NCI-H1694 (cell line): ENCODE measurements at places on chromosomes 1 and 21.

DNA sequence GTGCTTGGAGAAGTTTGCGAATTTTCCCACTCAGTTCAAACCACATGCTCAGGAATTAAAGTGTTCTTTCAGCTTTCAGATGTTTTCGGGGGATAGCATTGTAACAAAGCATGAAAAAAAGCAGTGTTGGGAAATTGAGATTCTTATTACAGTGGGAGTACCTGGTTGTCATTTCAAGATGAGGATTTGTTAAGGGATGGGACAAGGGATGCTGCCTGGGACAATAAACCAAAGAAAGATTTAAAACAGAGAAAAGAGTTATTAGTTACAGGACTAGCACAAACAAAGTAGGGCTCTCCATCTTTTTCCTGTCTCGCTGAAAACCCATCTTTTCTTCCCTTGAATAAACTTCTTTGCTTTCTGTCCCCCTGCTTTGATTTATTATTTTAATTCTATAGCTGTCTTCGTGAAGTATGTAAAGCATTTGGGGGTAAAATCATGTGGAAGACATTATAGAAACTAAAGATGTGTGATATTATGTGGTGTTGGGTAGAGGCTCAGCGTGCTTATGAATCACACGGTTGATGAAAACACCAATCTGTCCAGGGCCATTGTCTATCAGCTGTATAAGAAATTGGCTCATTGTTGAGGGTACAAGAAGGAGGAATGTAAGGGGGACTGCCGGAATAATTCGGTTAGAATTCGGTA is 277.6 kb downstream of the KIF26B start:
- DNase-seq = no peak

- no peak for DNase-seq
Measured at GRCh38 chr1:6591222-6591621, 11.4 kb downstream of the ZBTB48 start.

GRCh38 chr1:151458802-151459330 is 428 bp downstream of the POGZ start:
- peak; percentile 42 for DNase-seq

DNA sequence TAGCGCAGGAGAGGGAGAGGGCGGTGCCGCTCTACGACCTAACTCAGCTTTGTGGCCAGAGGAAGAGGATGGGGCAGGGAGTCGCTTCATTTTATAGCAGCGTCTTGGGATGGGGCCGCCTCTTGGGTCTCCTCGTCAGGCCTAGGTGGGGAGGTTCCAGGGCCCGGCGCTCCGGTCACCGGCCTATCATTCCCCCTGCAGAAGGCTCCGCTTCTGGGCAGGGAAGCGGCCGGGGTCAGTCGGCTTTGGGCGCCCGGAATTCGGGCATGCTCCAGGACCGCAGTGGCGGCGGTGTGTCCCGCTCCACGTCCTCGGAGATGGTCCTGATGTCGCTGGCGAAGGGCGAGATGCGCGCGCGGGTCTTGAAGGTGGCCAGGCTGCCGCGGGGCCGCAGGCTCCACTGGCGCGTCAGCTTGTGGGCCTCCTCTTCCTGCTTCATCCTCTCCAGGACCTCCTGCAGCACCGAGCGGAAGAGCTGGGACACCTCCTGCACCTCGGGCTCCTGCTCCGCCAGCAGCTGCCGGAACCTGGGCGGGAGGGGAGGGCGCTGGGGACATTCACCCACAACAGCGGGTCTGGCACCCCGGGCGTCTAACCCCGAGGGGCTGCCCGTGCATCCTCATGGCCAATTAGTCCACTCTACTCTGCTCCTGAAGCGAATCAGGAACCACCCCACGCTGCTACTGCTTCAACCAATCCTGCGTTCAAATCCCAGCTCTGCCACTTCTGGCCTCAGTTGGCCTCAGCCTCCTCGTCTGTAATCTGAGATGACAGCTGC is 13.0 kb downstream of the RD3 start:
- DNase-seq = no peak

GRCh38 chr21:42312626-42313104 is 2.5 kb downstream of the TFF3 start:
- no peak for DNase-seq

DNA sequence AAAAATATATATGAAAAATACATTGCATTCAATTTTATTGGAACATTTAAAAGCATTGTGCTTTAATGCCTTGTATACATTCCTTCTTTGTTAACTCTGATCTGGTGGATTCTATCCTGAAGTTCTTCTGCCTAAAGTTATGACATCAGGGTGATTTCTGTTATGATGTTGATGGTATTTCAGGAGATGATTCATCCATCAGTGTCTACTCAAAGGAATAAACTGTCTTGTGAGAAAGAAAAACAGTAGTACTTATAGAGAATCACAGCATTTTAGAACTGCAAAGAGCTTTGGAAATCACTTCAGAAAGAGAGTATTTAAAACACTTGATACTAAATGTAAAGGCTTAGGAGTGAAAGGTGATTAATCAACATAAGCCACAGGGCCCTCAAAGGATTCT is 155.7 kb downstream of the PTPRC start:
- DNase-seq = no peak

DNA sequence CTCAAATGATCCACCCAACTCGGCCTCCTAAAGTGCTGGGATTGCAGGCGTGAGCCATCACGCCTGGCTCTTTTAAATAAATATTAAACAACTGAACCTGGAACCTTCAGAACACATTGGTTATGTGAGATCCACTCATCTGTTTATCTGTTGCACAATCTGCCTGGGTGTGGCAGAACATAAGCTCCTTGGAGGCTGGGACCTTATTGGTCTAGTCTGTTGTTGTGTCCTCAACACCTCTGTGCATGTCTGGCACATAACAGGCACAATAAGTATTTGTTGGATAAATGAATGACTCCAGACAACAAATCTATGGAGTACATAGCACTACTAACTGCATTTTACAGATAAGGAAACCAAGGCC is 4.1 kb upstream of the NBL1 start:
- DNase-seq = no peak

DNA sequence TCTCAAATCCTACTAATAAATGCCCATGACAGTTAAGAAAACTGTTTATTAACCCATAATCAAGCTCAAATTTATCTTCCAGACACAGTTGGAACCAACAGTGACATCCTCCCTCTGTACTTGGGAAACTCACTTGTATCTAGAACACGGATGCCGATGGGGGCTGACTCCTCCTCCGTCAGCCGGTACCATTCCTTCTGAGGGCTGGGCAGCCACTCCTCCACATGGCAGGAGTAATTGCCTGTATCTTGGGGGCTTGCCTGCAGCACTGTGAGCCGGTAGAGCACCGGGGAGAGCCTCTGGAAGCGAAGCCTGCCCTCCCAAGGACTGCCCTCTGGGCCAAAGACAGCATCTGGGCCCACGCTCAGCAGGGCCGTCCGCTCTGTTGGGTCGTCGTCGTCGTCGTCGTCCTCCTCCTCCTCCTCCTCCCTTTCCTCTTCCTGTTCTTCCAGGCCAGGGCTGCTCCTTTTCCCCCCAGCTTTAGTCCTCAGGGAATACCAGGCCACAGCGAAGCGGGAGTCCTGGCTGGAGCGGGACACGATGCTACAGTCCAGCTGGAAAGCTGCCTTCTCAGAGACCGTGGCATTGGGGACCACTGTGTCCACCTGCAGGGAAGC is 8.5 kb upstream of the CD58 start:
- DNase-seq = no peak

- DNase-seq = no peak
Measured at GRCh38 chr1:54572542-54572850, 24.5 kb downstream of the ACOT11 start.

GRCh38 chr1:54160351-54160750 is 7.6 kb upstream of the CDCP2 start:
- no peak for DNase-seq

GRCh38 chr21:25490742-25491141 is 116.5 kb downstream of the MRPL39 start:
- DNase-seq = no peak

DNA sequence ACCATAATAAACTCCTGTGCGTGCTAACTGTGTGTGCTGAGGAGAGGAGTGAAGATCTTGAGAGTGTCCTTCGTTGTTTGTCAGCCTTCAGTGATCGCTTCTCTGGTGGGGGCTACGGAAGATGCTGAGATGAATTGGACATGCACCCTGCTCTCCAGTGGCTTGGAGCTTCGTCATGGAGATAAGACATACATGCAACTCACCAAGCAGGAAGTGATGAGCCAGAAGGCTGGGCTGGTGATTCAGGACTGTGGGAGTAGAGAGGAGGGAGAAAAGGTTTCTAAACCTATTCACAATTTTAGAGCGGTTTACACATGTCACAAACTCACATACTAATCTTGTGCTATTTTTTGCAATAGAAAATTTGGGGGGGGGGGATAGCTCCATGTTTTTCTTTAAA is 128.9 kb upstream of the ADAR start:
- DNase-seq = no peak
